ENCODE measurements at places on chromosomes 6 and 20.

DNA sequence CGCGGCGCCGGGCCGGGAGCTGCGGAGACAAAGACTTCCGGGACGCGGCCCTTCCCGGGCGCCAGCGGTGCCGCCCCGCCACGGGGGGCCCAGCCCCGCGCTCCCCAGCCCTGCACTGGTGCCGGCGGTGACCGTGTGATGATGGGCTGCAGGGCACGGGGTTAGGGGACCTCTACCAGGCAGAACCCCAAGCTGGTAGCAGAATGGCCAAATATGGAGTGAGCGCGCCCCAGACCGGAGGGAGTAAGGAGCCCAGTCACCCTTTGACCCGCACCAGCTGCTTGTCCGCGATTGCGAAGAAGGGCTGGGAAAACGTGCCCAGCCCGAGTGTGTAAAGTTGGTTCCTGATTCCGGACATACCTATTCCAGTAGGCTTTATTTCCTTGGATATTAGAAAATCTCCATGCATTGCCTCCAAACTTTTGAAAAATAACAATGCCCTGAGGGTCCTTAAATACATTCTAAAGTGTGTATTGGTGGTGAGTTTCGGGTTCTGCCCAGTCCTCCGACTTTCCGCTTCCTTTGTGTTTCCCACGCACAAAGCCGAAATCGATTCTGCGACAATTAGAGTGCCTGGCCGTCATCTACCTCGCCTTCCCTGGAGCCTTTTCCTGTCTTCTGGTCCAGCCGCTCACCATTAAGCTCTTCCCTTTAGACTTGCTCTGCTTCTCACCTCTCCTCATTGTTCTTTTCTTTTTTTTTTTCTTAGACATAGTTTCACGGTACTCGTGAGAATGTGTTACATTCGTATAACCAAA lies 1.1 kb downstream of the ABRACL start:
- peak; percentile 81 for DNase-seq

DNA sequence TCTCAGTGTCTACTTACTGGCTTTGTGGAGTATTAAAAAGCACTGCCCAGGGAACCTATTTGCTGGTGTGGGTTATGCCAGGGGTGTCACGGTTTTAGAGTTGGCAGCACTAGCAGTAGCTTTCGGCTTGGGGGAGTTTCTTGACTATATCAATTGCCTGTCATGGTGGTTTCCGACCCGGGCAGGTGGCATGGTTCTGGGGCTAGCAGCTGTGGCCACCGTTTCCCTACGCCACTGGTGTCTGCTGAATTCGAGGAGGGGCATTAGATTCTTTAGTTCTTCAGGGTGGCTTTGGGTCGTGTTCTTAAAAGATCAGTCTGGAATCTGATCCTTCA lies 55.6 kb upstream of the FOXC1 start:
- peak; percentile 67 for DNase-seq

- DNase-seq, result peak; percentile 63
Observed at GRCh38 chr6:83592770-83593394, 80.5 kb downstream of the PRSS35 start.

DNA sequence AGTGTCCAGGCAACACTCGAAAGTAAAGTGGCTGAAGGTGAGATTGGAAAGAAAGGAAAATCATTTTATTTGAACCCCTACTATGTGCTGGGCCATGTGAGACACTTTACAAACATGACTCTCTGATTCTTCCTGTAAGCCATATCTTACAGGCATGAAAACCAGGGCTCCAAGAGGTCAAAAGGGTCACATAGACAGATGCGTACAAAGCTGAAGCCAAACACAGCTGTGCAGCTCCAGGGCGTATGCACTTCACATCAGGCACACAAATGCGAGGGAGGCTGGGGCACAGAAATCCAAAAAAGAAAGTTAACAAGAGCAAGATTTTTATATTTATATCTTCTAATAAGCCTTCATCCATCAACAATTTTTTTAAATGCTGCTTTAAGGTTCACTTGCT lies 176.5 kb downstream of the PHACTR1 start:
- no peak for DNase-seq

DNA sequence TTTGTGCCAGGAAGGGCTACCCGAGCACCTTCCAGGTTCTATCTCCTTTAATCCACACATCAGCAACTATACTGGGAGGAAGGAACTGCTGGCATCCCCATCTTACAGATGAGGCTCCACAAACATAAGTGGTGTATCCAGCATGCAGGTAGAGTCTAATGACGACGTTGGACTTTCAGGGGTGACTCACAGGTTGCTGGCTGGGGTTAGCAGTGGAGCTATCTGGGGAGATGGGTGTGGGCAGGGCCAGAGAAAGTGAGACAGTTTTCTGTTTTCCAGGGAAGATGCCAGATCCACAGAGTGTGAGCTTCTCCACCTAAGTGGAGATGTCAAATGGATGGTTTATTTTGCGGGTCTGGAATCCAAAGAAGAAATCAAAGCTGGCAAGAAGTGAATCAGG lies 31.8 kb downstream of the CDH22 start:
- DNase-seq, result no peak

- DNase-seq, result no peak
Observed at GRCh38 chr20:40984496-40984895, 44.1 kb upstream of the TOP1 start.

DNA sequence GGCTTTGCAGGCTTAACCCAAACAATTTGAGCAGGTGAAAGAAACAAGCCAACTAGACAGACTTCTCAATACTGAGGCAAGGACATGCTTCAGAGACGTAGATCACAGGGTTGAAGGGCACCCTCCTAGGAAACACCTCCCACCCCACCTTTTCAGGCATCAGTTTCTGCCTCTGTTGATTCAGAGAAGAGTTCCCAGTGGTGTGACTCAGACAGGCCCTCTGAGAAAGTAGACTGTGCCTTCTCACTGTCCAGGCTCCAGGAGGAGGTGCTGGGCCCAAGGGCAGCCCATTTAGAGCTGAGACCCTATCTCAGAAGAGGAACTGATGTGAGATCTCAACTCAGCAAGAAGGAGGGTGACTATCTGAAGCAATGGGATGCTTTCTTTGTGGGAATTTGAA lies 108.1 kb downstream of the FAM50B start:
- DNase-seq, result no peak

DNA sequence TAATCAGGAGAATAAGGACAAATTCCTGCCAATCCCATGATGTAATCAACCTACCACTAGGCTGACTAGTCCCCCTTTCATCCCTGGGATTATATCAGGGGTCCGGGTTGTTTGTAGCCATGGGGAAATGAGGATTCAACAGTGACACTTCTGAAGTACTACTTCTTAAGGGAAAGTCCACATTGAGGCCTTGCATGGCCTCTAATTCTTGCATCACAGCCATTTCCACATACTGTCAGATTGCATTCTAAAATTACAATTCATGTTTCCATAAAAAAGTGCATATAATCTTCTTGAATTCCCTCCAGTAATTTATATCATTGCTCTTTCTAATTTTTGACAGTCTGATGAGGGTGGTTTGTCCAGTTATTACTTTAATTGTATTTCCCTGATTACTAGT lies 184.2 kb downstream of the PHF3 start:
- peak; percentile 18 for DNase-seq

DNA sequence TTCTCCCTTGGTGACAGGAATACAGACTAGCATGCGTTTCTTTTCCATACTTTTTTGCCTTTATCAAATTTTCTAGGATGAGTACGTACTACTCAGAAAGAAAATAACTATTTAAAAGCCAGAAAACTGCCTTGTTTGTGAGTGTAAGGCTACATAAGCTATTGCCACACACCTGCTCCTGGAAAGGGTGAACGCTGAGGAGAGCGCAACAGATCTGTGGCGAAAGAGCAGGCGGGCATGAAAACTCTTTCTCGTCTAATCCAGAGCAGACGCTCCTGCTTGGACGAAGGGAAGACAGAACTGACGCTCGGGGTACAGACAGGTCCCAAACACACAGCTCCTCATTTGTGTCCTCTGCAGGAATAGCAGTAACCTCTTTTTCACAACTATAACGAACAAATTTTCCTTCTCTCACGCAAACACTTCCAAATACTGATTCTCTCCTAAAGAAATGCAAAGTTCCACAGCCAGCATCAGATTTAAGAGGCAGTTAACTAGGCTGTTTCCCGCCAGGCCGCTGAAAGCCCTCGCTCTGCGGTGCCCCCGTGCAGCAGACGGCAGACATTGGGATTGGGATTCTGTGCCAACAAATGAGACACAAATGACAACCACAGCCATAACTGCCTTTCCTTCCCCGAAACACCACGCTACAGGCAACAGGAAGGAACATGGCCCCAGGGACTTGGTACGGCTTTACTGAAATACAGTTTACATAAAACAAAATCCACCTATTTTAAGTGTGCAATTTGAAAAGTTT lies 20.0 kb downstream of the TAF4 start:
- DNase-seq, result no peak

- no peak for DNase-seq
Observed at GRCh38 chr20:15656124-15656523, 917.1 kb downstream of the KIF16B start.
